Germinal center (tissue), 1 donor: ENCODE measurements at places on chromosomes 11 and 22.

DNA sequence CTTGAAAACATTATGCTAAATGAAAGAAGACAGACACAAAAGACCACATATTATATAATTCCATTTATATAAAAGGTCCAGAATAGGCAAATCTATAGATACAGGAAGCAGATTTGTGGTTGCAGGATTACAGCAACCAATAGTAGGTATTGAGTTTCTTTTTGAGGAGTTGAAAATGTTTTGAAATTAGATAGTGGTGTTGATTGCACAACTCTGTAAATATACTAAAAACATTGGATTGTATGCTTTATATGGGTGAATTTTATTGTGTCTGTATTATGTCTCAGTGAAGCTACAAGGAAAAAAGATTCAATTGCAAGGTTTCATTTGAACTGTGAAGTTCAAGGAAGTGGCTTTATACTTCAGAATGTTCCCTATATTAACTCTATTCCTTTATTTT lies 3.0 kb upstream of the RRAS2 start:
- no peak for DNase-seq

DNA sequence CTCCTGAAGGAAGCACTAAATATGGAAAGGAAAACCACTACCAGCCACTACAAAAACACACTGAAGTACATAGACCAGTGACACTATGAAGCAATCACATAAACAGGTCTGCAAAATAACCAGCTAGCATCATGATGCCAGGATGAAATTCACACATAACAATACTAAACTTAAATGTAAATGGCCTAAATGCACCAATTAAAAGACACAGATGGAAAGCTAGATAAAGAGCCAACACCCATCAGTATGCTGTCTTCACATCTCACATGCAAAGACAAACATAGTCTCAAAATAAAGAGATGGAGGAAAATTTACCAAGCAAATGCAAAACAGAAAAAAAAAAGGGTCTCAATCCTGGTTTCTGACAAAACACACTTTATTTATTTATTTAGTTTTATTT lies 171.7 kb downstream of the TTC28 start:
- no peak for DNase-seq

GRCh38 chr11:95335989-95336388 lies 105.0 kb upstream of the SESN3 start:
- no peak for DNase-seq

DNA sequence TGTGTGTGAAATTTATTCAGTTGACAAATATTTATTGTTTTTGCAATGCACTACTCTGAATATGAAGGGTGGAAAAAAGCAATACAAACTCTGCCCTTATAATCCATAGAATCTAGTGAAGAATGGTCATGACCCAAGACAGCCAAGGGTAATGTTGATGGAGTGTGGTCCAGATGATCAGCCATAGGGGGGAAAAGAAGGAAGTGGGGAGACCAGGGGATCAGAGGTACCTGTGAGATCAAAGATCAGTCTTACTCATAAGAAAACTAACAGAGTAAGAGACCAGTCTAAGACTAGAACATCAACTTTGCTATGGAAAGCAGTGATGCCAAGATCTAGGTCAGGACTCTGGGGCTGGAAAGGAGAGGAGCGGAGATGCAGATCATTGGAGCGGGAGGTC lies 47.0 kb upstream of the ETS1 start:
- no peak for DNase-seq

GRCh38 chr11:117289795-117290194 lies 1.4 kb upstream of the BACE1-AS start:
- DNase-seq, result no peak

DNA sequence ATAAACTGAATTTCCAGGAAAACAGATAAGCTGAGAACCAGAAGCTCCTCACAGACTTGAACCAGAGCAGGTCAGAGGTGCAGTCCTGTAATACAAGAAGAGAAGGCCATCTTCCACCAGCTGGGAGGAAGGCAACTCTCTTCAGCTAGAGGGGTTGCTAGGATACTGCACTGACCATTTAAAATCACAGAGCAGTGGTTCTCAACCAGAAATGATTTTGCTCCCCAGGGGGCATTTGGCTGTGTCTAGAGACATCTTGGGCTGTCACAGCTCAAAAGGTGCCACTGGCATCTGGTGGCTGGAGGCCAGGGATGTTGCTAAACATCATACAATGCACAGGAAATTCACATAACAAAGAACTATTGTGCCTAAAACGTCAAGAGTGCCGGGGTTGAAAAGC lies 17.2 kb downstream of the OPCML start:
- no peak for DNase-seq

DNA sequence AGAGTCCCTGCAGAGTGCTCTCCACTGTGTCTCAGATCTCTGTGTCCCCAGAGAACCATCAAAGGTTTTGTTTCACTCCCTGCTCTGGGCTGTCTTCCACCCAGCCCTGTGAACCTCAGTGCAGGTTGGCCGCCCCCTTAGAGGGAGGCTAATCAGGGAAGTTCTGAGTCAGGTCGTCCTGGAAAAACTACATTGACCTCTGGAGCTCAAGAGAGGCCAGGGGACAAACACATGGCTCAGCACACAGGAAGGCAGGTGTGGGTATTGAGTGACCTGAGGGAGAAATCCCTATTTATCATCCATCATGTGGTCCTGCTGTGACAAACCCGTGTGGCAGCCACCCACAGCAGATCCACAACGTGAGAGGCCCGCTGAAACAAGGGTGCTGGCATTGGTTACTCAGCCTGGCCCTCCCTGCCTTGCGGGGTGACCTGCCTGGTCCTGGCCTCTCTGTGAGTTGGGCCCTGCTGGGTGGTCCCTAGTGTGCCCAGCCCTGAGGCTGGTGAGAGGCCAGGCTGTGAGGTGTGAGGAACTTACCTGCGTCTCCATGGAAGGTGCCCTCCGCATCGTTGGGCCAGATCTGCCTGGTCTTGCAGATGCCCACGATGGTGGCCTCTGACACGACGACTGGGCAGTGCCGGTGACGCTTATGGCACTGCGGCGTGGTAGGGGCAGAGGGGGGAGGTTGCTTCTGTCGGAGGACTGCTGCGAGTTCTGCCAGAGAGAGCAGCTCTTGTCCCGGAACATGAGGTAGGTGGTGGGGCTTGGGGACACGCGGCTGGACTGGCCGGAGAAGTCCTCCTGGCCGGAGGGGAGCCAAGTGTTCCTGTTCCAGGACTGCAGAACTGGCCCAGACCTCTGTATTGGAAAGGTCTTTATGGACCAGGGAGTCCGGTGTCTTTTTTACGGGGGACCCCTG lies 669 bp upstream of the BCR start:
- DNase-seq, result no peak

DNA sequence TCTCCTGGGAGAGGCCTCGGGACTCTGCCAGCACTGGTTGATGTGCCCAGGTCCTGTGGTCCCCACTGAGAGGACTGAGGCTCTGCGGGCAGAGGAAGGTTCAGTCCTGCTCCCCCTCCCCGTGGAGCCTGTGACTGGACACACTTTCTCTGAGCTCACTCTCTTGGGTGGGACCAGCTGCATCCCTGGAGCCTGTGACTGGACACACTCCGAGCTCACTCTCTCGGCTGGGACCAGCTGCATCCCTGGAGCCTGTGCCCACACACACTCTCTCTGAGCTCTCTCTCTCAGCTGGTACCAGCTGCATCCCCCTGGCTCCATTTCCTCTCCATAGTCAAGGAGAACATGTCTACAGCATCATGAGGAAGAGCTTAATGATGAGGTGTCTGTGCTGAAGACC lies 39.5 kb downstream of the TOLLIP start:
- DNase-seq, result no peak

DNA sequence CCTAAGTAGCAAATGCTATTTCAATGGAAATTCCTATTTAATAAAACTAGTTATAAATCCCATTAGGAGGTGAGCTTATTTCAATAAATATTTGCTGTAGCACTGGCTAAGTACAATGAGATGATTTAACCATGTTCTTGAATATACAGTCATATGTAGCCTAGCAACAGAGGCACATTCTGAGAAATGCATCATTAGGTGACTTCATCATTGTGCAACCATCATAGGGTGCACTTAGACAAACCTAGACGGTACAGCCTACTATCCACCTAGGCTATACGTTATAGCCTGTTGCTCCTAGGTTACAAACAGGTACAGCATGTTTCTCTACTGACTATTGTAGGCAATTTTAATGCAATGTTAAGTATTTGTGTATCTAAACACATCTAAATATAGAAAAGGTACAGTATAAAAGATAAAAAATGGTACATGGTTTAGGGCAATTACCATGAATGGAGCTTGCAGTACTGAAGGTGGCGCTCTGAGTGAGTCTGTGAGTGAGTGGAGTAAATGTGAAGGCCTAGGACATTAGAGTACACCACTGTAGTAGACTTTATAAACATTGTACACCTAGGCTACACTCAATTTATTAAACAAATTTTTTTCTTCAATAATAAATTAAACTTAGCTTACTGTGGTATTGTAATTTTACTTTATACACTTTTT lies 350.1 kb downstream of the CASP12 start:
- DNase-seq, result no peak

- no peak for DNase-seq
Observed at GRCh38 chr11:28384418-28384817, 276.2 kb downstream of the METTL15 start.

GRCh38 chr11:94120946-94121345 lies 7.7 kb upstream of the PANX1 start:
- DNase-seq, result no peak

DNA sequence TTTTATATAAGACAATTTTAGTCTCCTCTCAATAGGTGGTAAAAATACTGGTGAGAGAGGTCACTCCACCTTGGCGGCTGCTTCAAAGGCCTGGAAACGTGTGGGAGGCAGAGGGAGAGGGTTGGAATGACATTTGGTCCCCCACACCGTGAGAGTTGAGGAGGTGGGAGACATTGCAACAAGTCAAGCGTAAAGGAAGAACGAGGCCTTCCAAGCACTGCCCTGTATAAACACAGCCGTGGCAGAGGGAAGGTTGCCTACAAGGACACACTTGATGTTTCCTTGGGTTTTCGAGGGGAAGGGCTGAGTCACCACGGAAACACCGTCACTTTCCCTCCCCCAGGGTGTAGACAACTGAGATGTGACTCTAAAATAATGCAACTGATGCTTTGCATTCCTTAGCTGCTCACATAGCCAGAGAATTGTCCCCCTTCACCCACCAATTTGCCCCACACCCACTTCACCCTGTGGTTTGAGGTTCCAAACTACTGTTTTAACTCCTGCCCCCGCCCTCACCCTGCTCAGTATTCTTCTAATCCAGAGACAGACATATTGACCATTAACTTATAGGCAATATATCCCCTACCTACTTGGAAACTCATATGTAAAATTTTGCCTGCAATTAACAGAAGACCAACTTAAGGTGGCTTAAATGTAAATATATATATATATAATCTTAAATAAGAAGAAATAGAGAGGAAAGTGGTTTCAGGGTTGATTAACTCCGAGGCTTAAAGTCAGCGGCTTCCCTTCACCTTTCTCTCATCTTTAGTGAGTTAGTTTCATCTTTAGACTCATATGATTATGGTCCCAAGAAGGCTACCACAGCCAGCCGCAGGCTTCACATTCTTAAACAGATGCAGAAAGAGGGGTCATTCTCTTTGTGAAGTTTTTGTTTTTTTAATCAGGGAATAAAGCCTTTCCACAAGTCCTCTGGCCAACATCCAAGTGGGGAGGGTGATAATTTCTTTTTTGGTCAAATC lies 54.1 kb upstream of the BDNF start:
- DNase-seq, result no peak

- no peak for DNase-seq
Observed at GRCh38 chr11:110242188-110242587, 54.2 kb downstream of the RDX start.
